ENCODE measurements at places on chromosomes 12 and 14.

DNA sequence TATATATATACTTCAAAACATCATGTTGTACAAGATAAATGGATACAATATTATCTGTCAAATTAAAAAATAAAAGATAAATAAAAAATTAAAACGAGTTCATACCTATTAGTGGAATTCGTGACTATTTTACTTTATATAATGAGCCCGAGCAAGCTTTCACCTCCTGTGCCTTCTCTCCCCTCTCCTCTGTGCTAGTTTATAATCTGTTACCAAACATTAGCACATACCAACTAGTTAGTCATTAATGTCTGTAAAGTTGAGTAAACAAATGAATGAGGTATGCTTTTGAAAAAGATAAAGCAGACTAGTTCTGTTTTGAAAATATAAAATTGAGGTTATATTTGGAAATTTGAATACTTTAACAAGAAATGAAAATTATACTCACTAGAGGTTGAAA lies 84.0 kb downstream of the LRRC9 start:
- no peak for DNase-seq

- DNase-seq: no peak
Measured at GRCh38 chr12:27193854-27194544, 50.1 kb upstream of the STK38L start.

DNA sequence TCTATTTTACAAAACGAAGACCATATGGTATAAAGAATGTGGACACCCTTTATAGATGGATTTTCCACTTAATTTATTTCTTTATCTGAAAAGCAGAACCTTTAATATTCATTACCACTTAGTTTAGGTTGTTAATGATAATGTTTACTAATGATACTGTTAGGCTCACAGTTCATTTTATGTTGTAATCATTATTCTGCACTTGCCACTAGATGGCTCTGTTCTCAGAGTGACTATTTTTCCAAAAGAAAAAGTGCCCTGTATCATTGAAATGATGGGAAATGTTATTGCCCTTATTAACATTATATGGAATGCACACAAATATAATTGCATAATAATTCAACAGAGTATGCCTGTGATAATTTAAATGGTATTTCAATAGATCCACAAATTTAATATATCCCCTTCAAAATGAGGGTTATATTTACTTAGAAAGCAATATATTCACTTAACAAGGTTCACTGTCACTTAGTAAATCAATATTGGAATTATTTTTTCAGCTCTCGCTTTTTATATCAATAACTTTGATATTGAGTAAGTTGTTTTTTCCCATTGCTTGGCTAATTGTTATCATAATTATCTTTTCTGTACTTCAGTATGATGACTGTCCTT lies 95.7 kb downstream of the PDE3A start:
- no peak for DNase-seq

GRCh38 chr14:49880267-49881064 lies 12.4 kb upstream of the ARF6 start:
- no peak for DNase-seq

DNA sequence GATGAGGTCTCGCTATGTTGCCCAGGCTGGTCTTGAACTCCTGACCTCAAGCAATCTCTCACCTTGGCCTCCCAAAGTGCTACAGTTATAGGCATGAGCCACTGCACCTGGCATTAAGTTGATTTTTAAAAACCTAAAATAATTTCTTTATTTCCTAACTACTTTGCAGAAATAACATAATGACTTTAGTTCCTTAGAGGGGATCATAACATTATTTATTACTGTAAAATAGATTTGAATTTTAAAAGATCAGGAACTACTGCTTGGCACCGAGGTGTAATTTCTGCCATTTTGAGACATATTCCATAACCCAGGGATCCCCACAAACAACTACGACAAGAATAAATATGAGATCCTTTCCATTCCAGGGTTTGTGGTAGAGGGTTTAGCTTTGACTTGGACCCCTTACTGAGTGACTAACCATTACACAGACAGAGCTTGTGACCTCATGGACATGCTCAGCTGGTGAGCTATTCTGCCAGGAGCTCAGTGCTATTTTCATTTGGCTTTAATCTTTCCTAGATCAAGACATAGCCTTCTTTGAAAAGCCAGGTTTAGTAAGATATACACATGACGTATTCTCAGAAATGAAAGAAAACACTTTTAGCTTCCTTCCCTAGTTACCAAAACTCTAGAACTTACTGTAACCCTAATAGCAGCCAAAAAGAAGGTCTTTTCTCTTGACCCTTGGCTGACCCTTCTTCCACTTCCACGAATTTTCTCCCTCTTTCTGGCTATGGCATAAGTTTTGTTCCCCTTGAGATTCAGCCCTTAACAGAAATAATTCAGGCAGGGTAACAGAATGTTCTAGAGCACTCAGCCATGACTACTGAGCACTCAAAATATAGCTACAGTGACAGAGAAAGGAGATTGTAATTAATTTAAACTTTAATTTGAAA lies 75.1 kb upstream of the NUDT4 start:
- DNase-seq: no peak

GRCh38 chr12:74171478-74171909 lies 366.1 kb upstream of the ATXN7L3B start:
- DNase-seq: no peak

- DNase-seq: no peak
Measured at GRCh38 chr14:57875296-57875695, 9.4 kb upstream of the SLC35F4 start.

DNA sequence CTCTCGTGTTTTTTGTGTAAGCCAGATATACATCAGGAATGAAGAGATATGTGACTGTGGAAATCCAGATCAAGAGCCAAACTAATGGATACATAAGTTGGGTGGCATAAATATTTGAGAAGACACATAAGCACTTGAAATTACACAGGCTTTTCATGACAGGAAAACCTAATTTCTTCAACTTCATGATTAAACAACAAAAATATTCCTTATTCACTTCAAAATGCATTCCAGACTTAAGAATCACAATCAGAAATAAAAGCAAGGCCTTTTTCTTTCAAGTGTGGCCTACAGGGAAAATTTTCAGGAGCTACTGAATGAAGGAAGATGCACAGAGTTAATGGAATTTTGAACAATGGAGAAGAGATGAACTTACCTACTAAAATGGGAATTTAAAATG lies 515.6 kb downstream of the FOXG1 start:
- DNase-seq: no peak

GRCh38 chr12:40999210-40999609 lies 188.9 kb upstream of the PDZRN4 start:
- no peak for DNase-seq

All from activated CD4-positive, alpha-beta T cell treated with anti-CD3 and anti-CD28 coated beads, Interleukin-2, amount 50 U/mL, for 24 hours (primary cell).